ENCODE measurements at places on chromosomes 13 and 19. TPM values are rescaled to one million over a fixed set of nuclear protein-coding genes. Genes with fewer than 3 reads are reported as not detected.
A peak's percentile ranks its signal among the peaks of the same experiment; 100 is the strongest.

DNA sequence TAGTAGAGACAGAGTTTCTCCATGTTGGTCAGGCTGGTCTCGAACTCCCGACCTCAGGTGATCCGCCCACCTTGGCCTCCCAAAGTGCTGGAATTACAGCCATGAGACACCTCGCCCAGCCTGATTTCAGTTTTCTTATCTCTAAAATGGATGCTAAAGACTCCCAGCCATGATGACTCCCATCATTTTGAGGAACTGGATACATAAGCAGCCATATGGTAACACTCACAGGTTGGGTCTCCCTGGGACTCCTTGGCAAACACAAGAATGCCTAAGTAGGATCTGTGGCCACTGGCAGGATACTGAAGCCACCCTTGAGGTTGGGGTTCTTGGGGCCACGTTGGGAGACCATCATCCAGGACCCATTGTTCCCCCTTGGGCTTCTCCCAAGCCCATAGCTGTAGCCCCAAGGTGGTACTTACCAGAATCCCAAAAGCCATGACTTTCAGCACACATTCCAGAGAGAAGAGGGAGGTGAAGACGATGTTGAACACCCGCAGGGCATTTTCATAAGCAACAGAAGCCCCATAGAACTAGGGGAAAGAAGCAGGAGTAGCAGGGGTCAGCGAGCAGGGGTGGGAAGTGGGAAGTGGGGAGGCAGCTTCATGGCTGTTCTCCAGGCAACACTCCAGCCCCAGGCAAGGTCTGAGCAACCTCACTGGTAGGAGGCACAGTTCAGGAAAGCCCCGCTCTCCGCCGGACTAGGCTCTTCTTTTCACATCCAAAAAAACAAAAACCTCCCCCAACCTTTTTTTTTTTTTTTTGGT, 102.5 kb downstream of the IER2 start:
- no peak overlapping the region for H3K27ac ChIP-seq
- H3K27me3 ChIP-seq: no peaks in the 10 kb centered on the region
- no peak for DNase-seq
- H3K36me3 ChIP-seq: no peaks in the 10 kb centered on the region
- H3K4me1 ChIP-seq: no peaks in the 10 kb centered on the region

GRCh38 chr19:32691952-32692726, 518 bp downstream of the NUDT19 start:
- peak overlapping the region; percentile 70 for H3K4me3 ChIP-seq
- H3K36me3 ChIP-seq: no peaks in the 10 kb centered on the region
- H3K27me3 ChIP-seq: no peaks in the 10 kb centered on the region
- H3K27ac ChIP-seq: peak overlapping the region; percentile 65

DNA sequence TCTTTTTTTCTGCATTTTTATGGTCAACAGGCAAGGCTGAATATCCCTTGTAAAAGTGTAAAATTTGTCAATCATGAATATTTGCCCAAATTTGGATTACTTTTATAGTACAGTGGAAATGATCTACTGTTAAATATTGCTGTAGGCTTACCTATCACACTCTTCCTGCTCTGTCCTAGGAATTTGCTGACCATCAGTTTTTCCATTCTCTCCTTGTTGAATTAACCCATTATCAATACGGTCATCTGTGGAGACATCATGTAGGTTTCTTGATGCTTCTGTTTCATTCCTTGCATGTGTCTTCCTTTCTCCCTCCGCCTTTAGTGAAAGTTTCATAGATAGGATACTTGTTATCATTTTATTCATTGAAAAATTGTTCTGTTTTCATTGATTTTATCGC, 139.6 kb upstream of the TUBA3C start:
- no peak overlapping the region for H3K27ac ChIP-seq
- no peaks in the 10 kb centered on the region for H3K4me1 ChIP-seq
- no peaks in the 10 kb centered on the region for H3K36me3 ChIP-seq
- H3K27me3 ChIP-seq: no peaks in the 10 kb centered on the region

DNA sequence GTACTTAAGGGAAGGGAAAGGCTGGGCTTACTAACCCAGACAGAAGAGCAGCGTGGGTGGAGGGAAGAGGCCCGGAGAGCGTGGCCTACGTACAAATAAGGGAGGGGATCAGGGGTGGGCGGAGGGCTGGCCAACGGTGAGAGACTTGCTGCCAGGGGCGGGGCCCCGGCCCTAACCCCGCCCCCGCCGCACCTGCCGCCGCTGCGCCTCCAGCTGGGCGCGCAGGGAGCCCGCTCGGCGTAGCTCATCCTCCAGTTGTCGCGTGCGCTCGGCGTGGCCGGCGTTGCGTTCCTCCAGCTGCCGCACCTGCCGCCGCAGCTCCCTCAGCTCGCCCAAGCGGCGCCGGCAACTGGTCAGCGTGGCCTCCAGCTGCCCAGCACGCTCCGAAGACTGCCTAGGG, 5.7 kb downstream of the HOOK2 start:
- no peak overlapping the region for H3K27ac ChIP-seq
- no peaks in the 10 kb centered on the region for H3K36me3 ChIP-seq
- no peak overlapping the region for H3K4me3 ChIP-seq
- no peak for DNase-seq

GRCh38 chr19:47111006-47111621, 2.5 kb downstream of the ZC3H4 start:
- H3K36me3 ChIP-seq: no peaks in the 10 kb centered on the region
- peak overlapping the region; percentile 90 for H3K4me3 ChIP-seq
- H3K27me3 ChIP-seq: no peaks in the 10 kb centered on the region
- peaks cover 42% of the 10 kb centered on the region for H3K4me1 ChIP-seq

Gene USHBP1
- 3.6 TPM for total RNA-seq

Measured in right lobe of liver (tissue), 6 donors.